ENCODE measurements at places on chromosomes 5 and 9.

DNA sequence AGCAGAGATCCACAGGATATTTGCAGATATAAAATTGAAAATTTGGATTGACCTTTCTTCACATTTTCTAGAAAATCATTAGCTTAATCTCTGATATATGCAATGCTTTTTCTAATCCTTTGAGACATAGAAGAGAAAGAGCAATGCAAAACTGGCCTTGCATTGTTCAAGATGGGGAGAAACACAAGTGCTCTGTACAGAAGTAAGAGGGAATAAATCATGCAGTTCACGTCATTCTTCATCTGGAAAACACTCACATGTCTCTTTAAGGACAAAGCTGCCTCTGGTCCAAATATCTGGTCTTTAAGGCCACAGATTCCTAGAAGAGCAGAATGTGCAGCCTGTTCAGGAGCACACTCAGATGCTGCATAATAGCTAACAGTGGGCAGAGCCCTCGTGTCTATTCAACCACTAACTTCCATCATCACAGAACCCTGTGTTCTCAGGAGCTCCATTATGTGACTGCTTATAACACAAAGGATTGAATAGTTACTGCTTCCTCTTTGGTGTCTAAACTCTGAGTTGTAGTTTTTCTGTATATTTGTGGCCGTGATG is 277.5 kb downstream of the PLK2 start:
- DNase-seq: no peak

DNA sequence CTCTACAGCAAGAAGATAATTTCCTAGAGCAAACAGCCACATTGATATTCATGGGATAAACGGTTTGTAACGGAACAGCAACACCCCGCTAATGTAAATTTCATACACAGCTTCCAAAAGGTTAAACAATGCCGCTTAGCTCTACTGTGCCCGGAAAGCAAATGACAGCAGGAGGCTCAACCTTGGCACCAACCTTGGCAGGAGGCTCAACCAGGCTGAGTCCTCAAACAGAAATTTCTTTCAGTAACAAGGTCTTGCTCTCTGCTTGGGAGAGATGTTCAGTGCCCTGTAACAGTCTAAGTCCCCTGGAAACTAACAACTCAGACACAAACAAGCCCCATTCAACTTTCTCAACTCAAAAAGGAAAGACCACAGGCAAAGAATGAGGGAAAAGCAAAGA is 11.1 kb upstream of the PPP1R2B start:
- no peak for DNase-seq

- no peak for DNase-seq
Measured at GRCh38 chr5:87392170-87392569, 20.6 kb downstream of the CCNH start.

DNA sequence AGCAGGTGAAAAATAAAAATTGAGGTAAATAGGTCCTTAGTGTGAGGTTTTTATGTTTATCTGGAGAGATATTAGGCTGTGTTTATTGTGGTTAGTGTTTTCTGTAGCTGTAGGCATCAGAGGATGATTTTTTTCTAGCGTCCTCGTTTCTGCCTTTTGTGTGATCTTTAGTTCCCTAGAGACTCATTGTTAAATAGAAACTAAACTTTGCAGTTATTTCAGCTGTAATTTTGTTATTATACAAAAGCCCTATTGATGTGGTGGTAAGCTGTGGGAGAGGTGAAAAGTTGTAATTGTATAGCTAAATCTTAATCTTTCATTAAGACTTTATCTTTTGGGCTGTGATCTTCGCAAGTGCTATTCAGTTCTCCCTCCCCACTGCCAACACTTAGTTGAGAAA is 340.3 kb downstream of the CYLC2 start:
- no peak for DNase-seq

DNA sequence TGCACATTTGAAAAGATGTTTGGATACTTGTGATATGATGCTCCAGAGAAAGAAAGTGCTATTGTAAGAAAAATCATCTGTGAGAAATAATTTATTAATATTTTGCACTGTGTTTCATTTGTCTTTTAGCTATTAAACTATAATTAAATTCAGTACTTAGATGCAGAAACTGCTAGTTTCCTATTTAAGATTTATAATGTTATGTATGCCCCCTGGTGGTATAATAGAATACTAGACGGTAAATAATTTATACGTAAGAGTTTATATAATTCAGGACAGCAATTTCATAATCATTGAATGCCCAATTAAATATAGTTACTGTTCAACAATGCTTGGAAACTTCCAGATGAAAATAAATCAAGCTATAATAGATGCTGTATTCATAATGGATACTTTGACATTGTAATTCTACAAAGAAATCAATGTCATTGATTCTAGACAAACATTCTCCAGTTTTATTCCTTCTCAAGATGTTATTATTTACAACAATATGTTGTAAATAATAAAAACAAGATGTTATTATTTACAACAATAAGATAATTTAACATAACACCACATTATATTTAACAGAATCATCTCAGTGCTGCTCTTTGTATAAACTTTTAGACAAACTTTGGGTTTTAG is 101.0 kb downstream of the TMEM232 start:
- no peak for DNase-seq
